ENCODE measurements at places on chromosomes 1 and 21. TPM values are rescaled to one million over a fixed set of nuclear protein-coding genes. Genes with fewer than 3 reads are reported as not detected.

DNA sequence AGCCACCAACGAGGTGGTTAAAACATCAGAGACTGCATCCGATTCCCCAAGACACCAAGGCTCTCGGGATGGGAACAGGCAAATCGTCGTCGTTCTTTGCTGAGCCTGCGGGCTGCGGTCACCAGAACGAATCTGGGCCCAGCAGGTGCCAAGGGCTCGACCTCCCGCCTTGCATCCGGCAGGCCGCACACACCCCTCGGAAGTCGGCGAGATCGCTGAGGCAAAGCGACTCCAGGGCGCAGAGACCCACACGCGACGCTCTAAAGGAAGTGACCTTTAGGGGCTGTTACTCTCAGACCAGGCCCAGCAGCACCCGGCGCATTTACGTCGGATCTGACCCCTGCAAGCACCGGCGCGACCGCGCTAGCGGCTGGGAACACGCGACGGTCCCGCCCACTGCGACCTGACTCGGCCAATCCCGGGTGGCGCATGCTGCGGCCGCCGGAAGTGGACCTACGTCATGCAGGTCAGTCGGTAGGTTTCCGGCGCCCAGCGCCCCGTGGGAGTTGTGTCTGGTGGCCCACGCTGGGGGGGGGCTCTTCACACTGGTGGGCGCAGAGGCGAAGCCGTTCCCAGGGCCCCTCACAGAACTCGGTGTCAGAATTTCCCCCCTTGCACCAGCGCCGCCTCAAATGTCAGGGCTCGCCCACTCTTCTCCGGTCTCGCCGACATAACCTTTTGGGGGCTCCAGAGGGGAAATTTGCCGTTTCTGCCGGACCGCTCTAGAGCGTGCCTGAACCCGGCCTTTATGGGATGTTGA is 7.5 kb upstream of the PARK7 start:
- peak; percentile 93 for DNase-seq

- peak; percentile 69 for DNase-seq
Observed at GRCh38 chr1:43453442-43454269, at the start of gene HYI. Gene HYI (minus strand): TSS chr1:43453931. CDS start chr1:43453793, 138 bp downstream.

Gene RCSD1
- total RNA-seq: 58.2 TPM

Gene GPR25
- not detected for total RNA-seq

Gene MAN1A2
- 17.0 TPM for total RNA-seq

DNA sequence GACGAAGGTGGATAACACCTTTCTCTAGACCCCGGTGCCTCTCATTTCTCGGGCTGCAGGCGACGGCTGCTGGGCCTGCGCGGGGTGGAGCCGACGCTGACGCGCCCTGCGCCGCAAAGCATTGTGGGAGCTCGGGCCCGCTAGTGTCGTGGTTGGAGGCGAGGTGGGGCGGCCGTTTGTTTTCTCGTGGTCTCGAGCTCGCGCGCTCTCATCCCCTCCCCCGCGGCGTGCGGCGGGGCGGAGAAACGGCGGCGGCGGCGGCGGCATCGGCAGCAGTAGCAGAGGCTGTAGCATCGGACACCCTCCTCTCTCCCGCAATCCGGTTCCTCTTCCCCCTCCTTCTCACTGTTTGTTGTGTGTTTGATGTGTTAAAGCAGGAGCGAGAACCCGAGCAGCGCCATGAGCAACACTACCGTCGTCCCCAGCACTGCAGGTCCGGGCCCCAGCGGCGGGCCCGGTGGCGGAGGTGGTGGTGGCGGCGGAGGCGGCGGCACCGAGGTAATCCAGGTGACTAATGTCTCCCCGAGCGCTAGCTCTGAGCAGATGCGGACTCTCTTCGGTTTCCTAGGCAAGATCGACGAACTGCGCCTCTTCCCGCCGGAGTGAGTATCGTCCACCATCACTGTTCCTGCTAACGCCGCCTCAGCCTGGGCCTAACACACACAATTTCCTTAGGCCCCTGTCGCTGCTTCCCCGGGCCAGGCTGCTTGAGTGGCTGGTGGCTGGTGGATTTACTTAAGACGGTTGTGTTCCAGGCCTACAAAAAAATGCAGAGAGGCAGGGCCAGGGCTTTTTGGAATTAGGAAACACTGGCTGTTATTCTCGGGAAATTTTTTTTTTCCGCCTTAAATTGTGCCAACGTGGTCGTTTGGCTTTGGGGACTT is at the start of gene SRSF11:
Gene SRSF11, plus strand, starts transcription at position 143 of the 884 bp plus-strand sequence. Its CDS starts 257 bp downstream, at position 400.
- peak; percentile 97 for DNase-seq

Measured in activated naive CD8-positive, alpha-beta T cell treated with anti-CD3 and anti-CD28 coated beads for 36 hours (primary cell).